ENCODE measurements at places on chromosomes 1 and 21.

DNA sequence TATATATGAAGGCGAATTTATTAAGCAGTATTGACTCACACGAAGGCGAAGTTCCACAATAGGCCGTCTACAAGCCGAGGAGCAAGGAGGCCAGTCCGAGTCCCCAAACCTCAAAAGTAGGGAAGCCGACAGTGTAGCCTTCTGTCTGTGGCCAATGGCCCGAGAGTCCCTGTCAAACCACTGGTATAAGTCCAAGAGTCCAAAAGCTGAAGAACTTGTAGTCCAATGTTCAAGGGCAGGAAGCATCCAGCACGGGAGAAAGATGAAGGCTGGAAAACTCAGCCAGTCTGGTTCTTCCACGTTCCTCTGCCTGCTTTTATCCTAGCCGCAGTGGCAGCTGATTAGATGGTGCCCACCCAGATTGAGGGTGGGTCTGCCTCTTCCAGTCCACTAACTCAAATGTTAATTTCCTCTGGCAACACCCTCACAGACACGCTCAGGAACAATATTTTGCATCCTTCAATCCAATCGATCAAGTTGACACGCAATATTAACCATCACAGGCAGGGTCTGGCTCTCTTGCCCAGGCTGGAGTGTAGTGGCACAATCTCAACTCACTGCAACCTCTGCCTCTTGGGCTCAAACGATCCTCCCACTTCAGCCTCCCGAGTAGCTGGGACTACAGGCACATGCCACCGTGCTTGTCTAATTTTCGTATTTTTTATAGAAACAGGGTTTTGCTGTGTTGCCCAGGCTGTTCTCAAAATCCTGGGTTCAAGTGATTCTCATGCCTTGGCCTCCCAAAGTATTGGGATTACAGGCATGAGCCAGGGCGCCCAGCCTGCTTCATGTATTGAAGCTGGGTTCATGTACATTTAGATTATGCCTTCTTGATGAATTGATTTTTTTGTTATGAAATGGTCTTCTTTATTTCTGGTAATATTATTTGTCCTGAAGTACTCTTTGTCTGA, 85.3 kb downstream of the DHRS3 start:
- DNase-seq, result no peak

- peak; percentile 69 for DNase-seq
These were observed at the start of gene RNF187 for GRCh38 chr1:228487336-228488124. RNF187 (plus strand) TSS chr1:228487382.

DNA sequence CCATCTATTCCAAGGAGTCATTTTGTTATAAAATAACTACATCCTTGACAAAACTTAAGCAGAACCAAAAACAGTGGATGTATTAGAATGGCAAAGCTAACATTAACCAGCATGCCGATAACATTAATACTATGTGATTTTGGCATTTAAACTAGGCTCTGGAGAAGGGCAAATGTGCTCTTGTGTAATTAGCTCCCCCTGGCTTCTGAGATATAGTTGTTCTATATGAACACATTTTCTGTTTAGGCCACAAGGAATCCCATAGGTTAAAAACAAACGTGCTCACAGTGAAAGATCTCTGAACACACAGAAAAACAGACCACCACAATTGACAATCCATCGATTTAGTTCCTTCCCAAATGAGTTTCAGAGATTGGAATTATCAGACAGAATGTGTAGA, 57.4 kb upstream of the TARS2 start:
- no peak for DNase-seq

GRCh38 chr1:77585610-77586314, 96.7 kb downstream of the ZZZ3 start:
- no peak for DNase-seq

DNA sequence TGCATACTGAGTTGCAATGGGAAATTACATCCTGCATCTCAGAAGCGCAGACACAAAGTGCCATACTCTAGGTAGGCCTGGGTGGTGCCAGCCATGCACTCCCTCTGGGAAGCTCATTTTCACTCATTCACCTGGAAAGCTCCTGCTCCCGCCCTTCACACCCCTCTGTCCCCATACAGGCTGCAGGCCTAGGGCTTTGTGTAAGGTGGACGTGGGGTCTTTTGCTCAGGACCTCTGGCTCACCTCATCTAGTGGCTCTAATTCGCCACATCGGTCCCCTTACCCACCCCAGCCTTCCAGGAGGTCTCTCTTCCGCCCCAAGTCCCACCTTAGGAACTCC, 751 bp downstream of the MRPS15 start:
- no peak for DNase-seq

DNA sequence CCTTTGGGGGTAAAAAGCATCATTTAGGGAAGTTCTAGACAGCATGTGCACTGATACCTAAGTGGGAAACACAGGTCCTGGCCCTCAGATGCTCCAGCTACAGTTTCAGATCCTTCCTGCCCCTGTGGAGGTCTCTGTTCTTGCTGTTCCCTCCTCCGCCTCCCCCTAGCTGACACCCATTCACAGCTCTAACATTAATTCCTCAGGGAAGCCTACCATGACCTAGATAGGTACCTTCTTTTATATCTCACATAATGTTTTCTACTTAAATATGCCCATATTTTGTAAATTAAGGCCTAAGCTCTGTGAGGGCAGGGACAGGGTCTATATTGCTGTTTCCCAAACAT, 11.3 kb downstream of the TSPAN2 start:
- DNase-seq, result no peak
